ENCODE measurements at places on chromosomes 11 and 22.

DNA sequence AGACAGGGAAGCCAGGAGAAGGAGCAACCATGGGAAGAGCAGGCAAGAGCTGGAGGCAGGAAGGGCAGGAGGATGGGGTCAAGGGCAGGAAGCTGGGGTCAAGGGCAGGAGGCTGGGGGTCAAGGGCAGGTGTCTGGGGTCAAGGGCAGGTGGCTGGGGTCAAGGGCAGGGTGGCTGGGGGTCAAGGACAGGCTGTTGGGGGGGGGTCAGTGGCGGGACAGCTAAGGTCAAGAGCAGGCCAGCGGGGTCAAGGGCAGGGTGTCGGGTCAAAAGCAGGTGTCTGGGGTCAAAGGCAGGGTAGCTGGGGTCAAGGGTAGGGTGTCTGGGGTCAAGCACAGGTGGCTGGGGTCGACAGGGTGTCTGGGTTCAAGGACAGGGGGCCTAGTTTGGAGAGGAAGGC lies 24.2 kb downstream of the CPT1A start:
- no peak for ATAC-seq

DNA sequence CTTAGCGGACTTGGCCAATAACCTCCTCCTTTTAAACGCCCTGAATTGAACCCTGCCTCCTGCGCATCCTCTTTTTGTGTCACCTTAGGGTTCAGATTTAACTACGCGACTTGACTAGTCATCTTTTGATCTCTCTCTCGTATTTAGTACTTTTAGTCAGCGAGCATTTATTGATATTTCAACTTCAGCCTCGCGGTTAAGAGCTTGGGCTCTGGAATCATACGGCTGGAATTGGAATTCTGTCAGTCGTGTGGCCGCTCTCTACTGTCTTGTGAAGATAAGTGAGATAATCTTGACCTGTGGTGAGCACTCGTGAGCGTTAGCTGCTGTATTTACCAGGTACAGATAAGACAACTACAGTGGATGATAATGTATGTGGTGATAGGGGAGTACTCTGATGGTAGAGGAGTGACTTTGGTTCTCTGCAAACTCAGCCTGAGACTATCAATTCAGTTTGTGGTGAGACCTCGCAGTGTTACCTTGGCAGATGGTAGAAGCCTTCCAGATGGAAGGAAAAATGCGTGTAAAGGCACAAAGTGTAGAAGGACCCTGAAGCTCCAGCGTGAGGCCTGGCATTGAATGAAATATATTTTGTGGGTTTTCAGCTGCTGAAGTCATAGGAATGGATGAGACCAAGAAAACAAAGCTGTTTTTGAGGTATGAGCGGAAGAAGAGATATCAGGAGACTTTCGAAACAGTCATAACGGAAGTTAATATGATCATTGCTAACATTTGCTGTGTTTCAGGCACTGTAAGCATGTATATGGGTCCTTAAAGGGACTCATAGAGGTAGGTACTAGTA lies 682 bp downstream of the ATM start:
- ATAC-seq: no peak

GRCh38 chr11:31487848-31488247 lies 21.6 kb downstream of the IMMP1L start:
- no peak for ATAC-seq

- no peak for ATAC-seq
These were observed 213.9 kb upstream of the ISX start for GRCh38 chr22:34851918-34852662.

DNA sequence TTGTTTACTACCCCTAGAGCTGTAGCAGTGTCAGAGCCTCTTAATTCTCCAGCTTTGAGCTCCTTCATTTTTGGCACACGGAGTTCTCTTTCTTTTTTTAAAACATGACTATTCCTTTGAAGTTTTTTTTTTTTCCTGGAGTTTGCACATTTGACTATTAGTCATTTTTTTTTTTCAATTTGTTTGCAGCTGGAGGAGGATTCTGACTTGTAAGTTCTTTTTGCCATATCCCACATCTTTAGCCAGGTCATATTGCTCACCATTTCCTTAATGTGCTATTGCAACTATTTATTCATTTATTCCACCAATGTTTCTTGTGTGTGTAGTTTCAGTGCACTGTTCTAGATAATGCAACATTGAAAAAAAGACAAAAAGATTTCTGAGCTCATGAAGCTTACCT lies 166.3 kb upstream of the ARHGAP20 start:
- no peak for ATAC-seq

All from esophagus mucosa (tissue), 1 donor.